Progenitor cell of endocrine pancreas (in vitro differentiated cells): ENCODE measurements at places on chromosomes 3 and 15. TPM values are rescaled to one million over a fixed set of nuclear protein-coding genes. Genes with fewer than 3 reads are reported as not detected.

FBXO40 gene
- not detected in 2 replicates for total RNA-seq

SUCNR1 gene
- 0.07 and 0.16 TPM in 2 replicates for total RNA-seq

DNA sequence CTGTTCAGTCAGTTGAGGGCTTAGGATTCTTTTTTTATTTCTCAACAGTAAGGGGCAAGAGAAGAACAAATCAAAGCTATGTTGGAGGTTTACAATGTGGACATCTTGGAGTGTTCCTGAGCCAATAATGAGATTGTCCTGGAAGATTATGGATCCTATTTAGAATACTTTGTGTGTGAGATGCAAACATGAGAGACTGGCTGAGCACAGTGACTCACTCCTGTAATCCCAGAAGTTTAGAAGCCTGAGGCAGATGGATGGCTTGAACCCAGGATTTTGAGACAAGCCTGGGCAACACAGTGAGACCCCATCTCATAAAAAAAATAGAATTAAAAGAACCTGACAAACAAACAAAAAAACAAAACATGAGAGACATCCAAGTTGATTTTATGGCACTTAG, 351.6 kb downstream of the GAP43 start:
- no peak for DNase-seq

DNA sequence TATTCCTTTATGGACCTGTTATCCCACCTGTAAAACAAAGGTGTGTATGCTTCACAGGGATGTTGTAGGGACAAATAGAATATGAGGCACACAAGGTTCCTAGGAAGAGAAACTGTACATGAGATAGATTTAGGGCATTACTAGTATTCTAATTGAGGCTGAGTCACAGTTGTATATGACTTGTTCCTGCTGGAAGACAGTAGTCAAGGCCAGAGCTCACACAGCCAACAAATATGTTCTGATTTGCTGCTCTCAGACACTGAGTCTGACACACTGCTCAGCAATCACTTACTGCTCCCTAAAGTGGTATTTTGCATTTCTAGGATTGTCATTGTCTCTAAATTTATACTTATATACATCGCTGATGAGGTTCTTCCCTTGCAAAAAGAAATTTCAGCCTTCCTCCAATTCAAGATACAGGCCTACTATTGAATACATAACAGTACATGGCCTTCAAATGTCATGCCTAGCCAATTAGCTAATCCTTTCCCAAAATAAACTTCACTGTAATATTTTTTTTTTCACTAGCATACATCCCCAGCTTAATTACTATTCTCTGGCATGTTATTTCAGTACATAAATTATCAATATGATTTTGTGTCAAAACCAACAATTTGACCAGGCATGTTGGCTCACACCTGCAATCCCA, 69.8 kb downstream of the TIGIT start:
- DNase-seq = no peak

- no peak for DNase-seq
Observed at GRCh38 chr3:71207632-71208031, 375.9 kb downstream of the FOXP1 start.

- no peak for DNase-seq
Observed at GRCh38 chr3:163328680-163329079, 1749.6 kb downstream of the SI start.

DNA sequence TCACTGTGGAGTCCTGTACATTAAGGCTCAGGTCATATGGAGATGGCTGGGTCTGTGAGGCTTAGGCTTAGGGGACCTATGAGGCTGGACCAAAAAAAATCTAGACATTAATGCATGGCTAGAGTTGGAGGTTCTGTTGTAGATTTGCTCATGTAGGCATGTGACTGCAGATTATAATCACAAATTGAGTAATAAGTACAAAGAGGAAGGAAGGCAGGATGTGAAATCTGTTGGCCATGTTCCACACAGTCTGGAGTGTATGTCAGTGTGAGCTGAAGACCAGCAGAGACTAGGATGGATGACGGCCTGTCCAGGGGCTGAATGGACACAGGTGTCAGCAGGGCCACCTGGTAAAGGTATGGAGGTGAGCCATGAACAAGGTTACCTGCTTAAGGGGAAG, at the start of gene ST3GAL6:
Gene ST3GAL6 (plus strand): TSS at position 265 of the 400 bp plus-strand sequence. CDS start 5,101 bp downstream, outside the sequence.
- no peak for DNase-seq

- no peak for DNase-seq
Observed at GRCh38 chr15:40722934-40723333, 28.0 kb downstream of the RAD51 start.

DNA sequence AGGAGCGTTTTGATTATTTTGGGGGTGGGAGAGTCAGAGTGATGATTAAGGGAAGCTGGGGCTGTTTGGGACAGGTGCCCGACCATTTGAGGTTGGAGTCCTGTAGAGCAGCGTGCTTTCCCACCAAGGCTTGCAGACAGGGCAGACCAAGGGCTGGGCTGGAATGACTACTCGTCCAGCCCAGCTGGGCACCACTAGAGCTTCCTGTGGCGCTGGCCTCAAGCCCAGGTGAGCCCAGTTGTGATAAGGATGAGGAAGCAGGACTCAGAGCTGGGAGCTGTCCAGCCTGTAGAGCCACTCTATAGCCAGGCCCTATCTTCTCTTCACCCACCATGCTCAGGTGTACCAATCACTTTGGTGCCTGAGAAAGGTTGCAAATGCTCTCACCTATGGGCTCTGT, 75.8 kb upstream of the ACAN start:
- no peak for DNase-seq
